ENCODE measurements at places on chromosomes 5 and 9. TPM values are rescaled to one million over a fixed set of nuclear protein-coding genes. Genes with fewer than 3 reads are reported as not detected.

RPL37 gene
- 2,386 TPM for total RNA-seq

RANBP3L gene
- total RNA-seq = 3.1 TPM

MEIKIN gene
- not detected for total RNA-seq

TCF7 gene
- 15.2 TPM for total RNA-seq

P4HA2 gene
- 15.4 TPM for total RNA-seq

INSL6 gene
- total RNA-seq = not detected

TSLP gene
- total RNA-seq = 0.57 TPM

GABRA6 gene
- not detected for total RNA-seq

SLC6A7 gene
- total RNA-seq = not detected

FAM153A gene
- 5.2 TPM for total RNA-seq

ADAMTSL1 gene
- total RNA-seq = 2.0 TPM

DMGDH gene
- total RNA-seq = 4.2 TPM

MOCS2 gene
- 35.8 TPM for total RNA-seq

All from ovary (tissue), 10 donors.